ENCODE measurements at places on chromosomes 6 and 20.

- DNase-seq = no peak
Observed at GRCh38 chr6:63584125-63584514, 11.8 kb downstream of the LOC128125822 start.

GRCh38 chr20:31698803-31699718, 23.6 kb downstream of the BCL2L1 start:
- DNase-seq = peak; percentile 97

- DNase-seq = peak; percentile 33
Observed at GRCh38 chr6:89050155-89050554, 30.4 kb upstream of the PNRC1 start.

DNA sequence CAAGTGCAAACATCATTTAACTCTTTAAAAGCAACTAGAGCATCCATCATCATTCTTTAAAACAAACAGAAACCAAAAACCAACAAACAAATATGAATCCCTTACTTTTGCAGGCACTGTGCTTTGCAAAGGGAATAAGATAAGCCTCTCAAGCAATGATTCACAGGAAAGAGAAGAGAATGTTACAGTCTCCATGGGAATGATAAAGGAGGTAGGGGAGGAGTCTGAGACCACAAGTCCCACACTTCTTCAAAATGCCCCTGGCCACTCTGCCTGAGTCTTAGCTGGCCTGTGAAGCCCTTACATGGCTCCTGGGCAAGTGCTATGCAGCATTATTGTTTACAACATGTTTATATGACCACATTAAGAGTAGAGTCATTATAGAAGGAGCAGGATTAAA, 257.7 kb upstream of the MARCKS start:
- DNase-seq = no peak

DNA sequence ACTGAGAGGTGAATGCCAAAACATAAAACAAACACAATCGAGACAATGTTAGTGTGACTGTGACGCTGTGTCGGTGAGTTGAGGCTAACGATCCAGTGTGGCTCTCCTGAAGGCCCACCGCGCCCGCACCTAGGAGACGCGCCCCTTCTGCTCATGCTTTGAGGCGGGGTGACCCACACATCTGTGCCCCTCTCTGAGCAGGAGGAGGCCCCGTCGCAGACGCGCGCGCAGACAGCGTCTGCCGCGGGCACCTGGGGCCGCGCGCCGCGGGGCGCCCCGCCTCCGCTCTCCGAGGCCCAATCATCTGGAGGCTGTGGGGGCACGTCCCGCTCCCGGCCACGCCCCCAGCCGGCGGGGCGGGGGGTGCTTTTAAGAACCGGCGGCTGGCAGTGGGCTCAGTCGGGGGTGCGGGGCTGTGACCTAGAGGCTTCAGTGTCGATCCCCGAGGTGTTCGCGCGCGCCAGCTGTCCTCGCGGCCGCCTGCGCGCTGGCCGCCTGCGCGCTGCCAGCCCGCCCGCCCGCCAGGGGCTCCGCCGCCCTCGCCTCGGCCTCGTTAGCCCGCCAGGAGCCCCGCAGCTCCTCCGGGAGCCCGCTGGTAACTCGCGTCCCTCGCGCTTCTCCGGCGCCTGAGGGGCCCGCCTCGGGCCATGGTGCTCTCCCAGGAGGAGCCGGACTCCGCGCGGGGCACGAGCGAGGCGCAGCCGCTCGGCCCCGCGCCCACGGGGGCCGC, at the start of gene SLC16A10:
Gene SLC16A10, plus strand, starts transcription at position 398 of the 730 bp plus-strand sequence. Its CDS starts 250 bp downstream, at position 648.
- DNase-seq = peak; percentile 49

DNA sequence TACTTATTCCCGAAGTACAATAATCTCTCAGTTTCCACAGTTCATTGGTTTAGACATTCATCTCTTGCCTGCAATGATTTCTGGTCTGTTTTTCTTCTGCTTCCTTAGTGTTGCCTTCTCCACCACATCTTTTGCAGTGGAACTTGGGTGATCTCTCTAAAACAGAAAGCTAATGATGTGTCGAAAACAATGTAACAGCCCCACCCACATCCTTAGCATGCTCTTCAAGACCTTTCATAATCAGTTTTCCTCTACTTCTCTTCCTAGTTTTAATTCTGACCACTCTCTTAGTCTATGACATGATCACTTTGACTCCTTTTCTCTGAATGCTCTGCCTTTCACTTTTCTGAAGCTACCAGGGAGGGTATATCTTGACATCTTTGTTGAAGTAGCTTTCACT, 1007.9 kb upstream of the CITED2 start:
- DNase-seq = peak; percentile 74

DNA sequence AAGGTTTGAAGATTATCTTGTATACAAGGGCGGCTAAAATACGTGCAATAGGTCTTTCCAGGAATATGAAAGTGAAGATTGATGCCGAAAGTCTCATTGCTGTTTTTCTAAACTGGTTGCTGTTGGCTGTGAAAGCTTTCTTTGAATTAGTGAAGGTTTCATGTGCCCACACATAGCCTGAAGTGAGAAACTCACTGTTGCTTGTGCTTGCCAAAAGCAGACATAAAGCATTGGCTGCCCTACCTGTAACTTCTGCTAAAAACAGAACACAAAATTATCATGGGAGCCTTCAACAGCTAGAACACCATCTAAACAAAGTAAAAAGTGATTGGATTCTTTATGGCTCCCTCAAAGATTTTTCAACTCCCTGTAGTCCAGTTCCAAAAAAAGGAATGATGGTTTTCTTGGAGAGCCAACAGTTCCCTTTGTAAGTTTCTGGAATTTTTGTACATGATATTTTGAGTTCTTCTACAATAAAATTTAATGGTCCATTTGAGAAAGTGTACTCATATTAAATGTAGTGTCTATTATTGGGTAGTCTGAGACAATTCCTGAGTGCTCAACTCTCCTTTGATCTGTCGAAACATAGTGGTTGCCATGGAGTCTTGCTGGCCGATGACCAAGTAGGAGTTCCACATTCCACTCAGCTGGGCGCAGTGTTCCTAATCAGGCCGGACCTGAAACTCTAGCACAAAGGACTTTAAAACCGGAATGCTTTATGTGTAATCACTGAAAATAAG, 68.5 kb downstream of the PLEKHG1 start:
- DNase-seq = no peak

- no peak for DNase-seq
Observed at GRCh38 chr20:33725607-33726264, 5.6 kb upstream of the PXMP4 start.

GRCh38 chr6:107491138-107491609, 1.3 kb downstream of the SOBP start:
- DNase-seq = no peak

DNA sequence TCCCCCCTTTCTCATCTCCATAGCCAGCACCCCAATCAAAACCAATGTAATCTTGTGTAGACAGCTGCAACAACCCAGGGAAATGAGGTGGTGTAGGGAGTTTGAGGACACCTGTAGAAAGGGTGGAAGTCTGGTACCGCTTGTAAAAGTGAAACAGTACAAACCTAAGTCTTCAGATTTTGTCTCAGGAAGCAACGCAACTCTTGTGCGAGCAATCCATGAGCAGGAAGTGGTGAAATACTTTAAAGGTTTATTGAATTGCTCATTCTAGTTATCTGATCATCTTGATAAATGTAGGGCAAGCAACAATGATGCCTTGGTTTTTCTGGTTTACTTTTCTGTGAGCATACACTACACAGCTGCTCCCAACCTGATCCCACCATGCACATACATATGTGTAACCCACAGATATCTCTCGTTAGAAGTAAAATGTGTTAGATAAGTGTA, 71.1 kb upstream of the THEMIS start:
- no peak for DNase-seq

DNA sequence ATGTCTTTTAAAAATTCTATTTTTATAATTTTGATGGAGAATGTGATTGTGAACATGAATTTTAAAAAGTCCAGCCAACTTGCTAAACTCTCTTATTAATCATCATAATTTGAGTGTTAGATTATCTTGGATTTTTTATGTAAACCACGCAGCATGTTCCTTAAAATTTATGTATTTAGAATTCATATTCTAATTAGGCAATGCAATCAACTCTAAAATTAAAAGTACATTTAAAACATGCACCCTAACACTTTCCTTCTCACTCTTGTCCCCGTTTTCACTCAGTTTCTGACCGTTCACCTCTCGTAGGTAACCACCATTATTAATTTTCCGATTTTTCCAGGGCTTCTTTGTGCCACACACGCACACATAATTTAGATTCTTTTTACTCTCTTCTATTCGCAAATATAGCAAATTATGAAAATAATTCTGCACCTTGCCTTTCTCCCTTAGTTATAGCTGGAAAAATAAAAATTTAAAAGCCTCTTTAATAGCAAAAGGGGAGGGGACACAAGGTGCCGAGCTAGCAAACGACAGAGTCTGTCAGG, 329 bp upstream of the ZKSCAN3 start:
- DNase-seq = no peak

GRCh38 chr20:41147767-41148191, 10.4 kb downstream of the PLCG1 start:
- no peak for DNase-seq

DNA sequence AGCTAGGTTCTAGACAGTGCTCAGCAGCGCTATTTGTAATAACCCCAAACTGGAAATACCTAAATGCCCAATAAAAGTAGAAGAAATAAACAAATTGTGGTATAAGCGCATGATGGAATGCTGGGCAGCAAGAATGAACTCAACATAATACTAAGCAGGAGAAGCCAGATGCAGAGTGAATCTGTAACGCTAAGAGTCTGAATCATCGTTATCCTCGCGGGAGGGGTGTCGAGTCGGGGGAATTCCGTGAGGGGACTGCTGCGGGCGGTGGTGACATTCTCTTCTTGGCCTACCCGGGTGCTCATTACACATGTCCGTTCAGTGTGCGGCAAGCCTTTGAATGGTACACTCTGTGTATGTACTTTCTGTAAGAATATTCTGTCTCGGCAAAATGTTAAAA, 83.7 kb downstream of the SULF2 start:
- no peak for DNase-seq

DNA sequence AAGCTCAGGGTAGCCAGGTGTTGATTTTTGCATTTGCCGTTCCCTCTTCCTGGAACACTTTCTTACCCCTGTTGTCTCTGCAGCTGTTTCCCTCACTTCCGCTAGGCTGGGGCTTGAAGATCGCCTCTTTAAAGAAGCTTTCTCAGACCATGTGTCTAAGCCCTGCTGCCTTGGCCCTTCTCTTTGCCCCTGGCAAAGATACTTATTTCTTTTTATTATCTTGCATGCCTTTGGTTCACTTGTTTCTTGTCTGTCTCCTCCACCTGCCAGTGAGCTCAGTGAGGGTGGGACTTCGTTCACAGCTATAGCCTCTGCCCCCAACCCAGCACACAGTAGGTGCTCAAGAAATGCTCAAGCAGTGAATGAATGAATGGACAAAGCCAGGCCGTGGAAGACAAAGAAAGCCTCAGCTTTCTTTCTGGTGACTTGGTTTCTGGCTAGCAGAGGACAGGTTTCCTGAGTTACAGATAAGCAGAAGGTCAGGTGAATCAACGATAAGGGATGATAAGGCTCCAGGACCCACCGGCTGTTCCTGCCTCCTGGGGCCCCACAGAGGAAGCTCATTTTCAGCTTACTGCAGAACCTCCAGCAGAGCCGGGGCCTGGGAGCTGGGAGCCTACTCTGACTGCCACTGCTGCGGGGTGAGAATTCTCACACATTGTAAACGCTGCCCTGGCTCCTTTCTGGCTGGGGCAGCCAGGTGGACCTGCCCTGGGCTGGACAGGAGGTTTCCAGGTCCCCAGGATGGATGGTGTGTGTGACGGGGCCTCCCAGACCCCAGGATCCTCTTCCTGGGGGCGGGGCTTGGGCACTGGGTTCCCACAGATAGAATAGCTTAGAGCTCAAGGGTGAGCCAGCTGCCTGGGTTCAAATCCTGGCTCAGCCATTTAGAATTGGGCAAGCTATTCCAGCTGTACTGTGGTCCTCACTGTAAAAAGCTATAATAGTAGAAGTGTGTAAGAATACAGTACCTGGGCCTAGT, 29.8 kb downstream of the SNAI1 start:
- DNase-seq = no peak

DNA sequence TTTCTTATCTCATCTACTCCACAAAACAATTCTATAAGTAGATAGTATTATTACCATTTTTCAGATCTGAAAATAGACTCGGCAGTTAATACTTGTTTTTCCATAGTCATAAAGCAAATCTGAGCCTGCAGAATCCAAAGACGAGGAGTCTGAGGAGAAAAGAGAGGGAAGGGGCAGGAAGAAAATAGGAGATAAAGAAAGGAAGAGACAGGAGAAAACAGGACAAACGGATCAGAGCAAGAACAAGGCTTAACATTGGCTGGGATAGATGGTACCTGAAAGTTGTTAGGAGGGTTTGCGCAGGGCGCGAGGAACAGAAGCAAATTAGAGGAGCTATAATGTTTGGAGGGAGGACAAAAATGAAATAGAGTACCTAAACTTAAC, 639 bp upstream of the PPIL1 start:
- DNase-seq = no peak

DNA sequence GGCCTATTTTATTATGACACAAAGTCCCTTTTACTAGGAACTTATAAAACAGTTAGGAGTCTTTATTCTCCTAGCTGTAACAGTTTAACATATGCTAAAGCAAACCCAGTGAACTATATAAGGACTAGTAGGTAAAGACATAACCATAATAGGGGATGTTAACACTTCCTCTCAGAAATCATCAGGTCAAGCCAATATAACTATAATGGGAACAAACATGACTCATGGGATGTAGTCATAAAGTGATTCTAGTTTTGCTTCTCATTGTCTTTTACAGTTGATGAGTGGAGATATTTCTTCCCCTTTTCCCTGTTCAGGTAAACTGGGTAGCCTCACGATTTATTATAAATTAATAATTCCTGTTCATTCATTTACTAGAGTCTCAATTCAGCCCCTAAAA, 9.7 kb downstream of the PTCHD4 start:
- DNase-seq = peak; percentile 59

- peak; percentile 56 for DNase-seq
Observed at GRCh38 chr20:956330-956951, 40.3 kb upstream of the ANGPT4 start.

- no peak for DNase-seq
Observed at GRCh38 chr6:156760377-156760776, 16.8 kb upstream of the ARID1B start.

DNA sequence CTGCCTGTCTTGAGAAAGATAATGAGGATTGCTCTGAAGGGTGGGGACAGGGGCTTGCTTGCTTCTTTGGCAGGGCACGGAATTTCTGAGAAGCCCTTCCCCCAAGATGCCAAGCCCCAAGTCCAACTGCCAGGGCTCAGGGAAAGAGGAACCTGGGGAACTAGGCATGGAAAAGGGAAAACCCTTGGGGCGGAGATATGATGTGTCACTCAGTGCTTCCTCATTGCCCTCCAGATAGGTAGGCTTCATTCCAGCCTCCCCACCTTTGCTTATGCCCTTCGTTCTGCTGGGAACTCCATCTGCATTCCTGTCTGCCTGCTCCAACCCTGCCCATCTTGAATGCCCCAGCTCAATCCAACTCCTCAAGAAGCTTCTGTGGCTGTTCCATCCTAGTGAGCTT, 61.2 kb downstream of the VEGFA start:
- peak; percentile 34 for DNase-seq

GRCh38 chr6:4973415-4973814, 30.4 kb downstream of the RPP40 start:
- DNase-seq = no peak

DNA sequence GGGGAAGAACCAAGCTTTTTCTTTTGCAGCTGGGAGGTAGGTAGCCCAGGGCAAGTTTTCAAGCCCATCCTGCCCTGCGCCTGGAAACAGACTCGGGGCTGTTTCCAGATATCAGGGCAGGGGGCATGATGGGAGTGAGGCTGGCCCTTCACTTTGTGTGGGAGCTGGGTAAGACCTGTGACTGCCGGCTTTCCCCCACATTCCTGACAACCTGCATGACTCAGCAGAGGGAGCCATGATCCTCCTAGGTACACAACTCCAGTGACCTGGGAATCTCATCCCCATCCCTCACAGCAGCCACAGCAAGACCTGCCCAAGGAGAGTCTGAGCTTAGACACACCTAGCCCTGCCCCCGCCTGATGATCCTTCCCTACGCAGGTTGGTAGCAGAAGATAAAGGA, 280.8 kb downstream of the SOX4 start:
- DNase-seq = no peak

All from inflammatory macrophage treated with lipopolysaccharide for 4 hours (primary cell).